Calu3 (cell line): ENCODE measurements at places on chromosomes 6 and 20. TPM values are rescaled to one million over a fixed set of nuclear protein-coding genes. Genes with fewer than 3 reads are reported as not detected.

GPR31 gene
- not detected in 2 replicates for total RNA-seq

DCDC2 gene
- 80.4 and 91.8 TPM in 2 replicates for total RNA-seq

GPLD1 gene
- 2.0 and 3.5 TPM in 2 replicates for total RNA-seq

PTP4A1 gene
- total RNA-seq: 97.3 and 110 TPM in 2 replicates

CD109 gene
- total RNA-seq: 1.9 and 3.6 TPM in 2 replicates

LTB gene
- total RNA-seq: 0.44 and 1.4 TPM in 2 replicates

TNXB gene
- 10.6 and 11.3 TPM in 2 replicates for total RNA-seq

HLA-DPA1 gene
- total RNA-seq: 29.2 and 46.4 TPM in 2 replicates

C20orf144 gene
- 0.45 and 0.76 TPM in 2 replicates for total RNA-seq

C20orf202 gene
- 0.22 TPM in 1 of 2 replicates, not detected in the other for total RNA-seq

DNA sequence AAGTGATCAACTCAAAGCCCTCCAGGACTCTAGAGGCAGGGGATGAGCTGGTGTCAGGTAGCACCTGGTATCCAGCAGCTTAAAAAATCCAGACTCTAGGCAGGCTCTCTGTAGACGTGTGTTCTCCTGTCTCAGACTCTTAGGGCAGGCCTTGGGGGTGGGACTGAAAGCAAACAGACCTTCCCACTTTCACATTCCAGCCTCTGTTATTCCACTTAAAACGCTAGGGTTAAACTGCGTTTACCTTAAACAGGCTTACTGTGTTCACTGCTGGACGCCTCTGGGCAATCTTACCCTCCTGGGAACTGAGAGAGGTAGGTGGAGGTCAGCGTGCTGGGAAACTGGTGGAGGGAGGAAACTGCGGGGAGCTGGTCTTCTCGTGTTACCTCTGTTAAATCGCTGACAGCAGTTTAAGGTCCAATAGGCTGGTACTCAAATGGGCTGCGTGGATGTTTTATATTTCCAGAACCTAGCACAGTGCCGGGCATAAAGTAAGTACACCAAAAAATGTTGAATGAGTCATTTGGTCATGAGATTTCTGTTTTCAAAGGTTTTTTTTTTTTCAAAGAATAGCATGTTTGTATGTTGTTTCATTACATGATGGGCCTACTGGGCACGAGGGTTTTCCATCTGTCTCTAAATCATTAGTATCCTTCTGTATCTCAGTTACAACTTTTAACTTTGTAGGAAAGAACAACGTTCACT lies at the start of gene GCNT2:
Gene GCNT2, plus strand, starts transcription at position 248 of the 705 bp plus-strand sequence. CDS start 7,561 bp downstream, outside the sequence.
- peaks cover 6% of the 10 kb centered on the region for H3K36me3 ChIP-seq
- no peaks in the 10 kb centered on the region for H3K27me3 ChIP-seq
- H3K4me3 ChIP-seq: peak within 1 kb of the TSS; percentile 54
- H3K27ac ChIP-seq: peak within 1 kb of the TSS; percentile 66
- peak; percentile 46 for DNase-seq

- no peak overlapping the region for H3K27ac ChIP-seq
- DNase-seq: no peak
- peaks cover 13% of the 10 kb centered on the region for H3K27me3 ChIP-seq
- H3K36me3 ChIP-seq: no peaks in the 10 kb centered on the region
- no peak overlapping the region for H3K4me3 ChIP-seq
Observed at GRCh38 chr6:40295251-40295950, 291.8 kb downstream of the LRFN2 start.

DNA sequence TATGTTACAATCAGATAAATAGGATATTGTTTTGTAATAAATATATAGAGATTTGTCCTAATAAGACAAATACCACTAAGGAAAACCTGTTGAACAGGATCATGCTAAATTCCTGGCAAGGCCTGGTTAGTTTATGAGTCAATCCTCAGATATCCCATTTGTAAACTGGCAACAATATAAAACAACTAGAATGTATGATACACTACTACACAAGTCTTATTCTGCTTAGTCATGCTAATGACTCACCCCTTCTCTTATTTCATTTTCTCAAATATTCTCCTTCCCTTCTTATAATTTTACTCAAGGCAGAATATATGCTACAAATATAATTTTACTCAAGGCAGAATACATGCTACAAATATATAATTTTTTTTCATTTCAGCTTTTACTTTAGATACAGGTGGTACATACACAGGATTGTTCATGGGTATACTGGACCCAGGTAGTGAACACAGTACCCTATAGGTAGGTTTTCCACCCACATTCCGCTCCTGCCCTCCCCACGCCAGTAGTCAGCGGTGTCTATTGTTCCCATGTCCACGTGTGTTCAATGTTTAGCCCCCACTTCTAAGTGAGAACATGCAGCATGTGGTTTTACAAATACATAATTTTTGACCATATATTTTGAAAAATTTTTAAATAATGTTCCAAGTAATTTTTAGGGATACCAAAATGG lies 6.3 kb downstream of the OSER1 start:
- peak overlapping the region; percentile 94 for H3K27ac ChIP-seq
- peaks cover 77% of the 10 kb centered on the region for H3K36me3 ChIP-seq
- DNase-seq: peak; percentile 57
- peaks cover 83% of the 10 kb centered on the region for H3K4me1 ChIP-seq

GRCh38 chr6:161153725-161154124 lies 120.1 kb downstream of the AGPAT4 start:
- no peak overlapping the region for H3K4me3 ChIP-seq
- peaks cover 14% of the 10 kb centered on the region for H3K36me3 ChIP-seq
- no peaks in the 10 kb centered on the region for H3K27me3 ChIP-seq
- no peak overlapping the region for H3K27ac ChIP-seq
- H3K4me1 ChIP-seq: no peaks in the 10 kb centered on the region

DNA sequence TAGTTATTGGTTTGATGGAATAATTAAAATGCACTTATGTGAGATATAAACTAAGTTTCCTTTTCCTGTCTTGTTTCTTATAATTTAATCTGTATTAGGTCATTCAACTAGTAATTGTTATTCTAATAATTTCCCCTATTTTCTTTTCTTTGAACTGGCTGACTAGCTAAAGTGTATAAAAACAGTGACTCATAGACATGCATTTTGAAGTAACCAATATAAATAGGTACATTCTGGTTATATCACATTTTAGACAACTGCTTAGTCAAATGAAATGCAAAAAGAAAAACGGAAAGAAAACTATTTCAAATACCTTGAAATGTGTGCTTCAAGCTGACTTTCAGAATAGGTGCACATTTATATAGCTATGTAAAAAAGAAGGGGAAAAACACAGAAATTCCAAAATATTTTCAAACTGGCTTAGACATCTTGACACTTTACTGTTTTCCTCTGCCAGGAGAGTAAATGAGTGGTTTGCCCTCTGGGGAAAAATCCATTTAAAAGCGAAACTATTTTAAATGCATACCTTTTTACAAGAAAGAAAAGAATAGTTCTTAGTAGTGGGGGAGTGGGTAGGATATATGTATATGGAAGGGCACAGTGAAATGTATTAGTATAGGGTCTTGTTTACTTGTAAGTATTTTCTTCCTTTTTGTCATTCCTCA lies 28.3 kb downstream of the KCNQ5 start:
- H3K4me3 ChIP-seq: no peak overlapping the region
- peaks cover 4% of the 10 kb centered on the region for H3K36me3 ChIP-seq
- DNase-seq: no peak
- no peak overlapping the region for H3K27ac ChIP-seq

DNA sequence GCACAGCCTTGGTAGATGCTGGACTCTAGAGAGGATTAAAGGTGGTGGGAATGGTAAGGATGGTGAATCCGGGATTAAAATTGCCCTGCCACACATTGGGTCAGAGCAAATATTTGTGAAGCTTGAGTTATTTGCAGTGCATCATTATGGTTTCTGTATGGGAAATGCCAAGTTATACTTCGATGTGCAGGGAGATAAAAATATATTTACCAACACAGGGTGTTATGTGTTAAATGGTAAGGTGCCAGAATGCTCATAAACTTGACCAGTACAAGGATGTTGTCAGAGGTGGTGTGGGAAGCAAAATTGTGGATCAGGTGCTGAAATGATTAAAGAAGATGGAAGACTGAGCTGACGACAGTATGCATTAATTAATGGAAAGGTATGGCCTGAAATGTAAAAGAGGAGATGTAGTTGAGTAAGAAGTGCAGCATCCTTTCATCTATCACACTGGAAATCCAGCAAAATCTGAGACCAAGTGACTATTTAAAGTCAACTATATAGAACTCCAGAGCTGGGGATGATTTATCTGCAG lies 262.3 kb downstream of the ADGB start:
- no peaks in the 10 kb centered on the region for H3K27me3 ChIP-seq
- no peak overlapping the region for H3K27ac ChIP-seq
- H3K36me3 ChIP-seq: no peaks in the 10 kb centered on the region
- no peak overlapping the region for H3K4me3 ChIP-seq

DNA sequence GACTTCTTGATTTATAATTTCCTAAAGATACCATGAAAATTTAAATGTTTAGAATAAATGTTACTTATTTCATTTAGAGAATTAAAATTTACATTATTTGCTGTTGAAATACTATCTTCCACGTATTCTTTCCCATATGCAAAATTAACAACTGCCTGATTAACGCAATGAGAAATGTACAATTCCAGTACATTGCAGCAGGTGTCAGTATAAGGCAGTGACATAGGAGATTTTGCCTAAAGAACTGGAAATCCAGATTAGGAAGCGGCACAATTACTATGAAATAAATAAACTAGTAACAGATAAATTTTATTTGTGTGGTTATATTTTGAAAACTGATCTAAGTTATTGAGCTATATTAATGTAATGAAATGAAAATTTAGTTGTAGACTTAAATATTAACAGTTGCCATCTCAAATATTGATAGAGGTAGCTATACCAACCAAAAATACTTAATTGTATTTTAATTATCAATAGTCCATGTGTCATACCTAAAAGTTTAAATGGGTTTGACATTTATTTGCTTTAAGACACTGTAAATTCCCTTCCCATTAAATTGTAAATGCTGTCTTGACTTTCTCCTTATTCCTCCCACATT lies 300.2 kb downstream of the UTRN start:
- no peak overlapping the region for H3K4me3 ChIP-seq
- DNase-seq: peak; percentile 9
- H3K4me1 ChIP-seq: no peaks in the 10 kb centered on the region
- H3K36me3 ChIP-seq: no peaks in the 10 kb centered on the region
- H3K27ac ChIP-seq: no peak overlapping the region
- H3K27me3 ChIP-seq: no peaks in the 10 kb centered on the region

DNA sequence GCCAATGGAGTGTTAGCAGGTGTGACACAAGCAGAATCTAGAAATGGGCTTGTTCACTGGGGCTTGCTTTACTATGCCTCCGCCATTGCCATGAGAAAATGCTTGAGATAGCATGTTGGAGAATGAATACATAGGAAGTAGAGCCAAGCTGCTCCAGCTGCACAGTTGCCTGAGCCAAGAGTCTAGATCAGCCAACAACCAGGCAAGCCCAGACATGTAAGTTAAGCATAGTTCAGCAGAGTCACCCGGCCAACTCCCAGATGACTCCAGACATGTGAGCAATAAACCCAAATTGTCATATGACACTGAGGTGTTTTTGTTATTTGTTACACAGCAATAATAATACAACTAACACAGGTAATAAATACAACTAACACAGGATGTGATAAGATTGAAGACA lies 167.9 kb downstream of the HAO1 start:
- H3K27me3 ChIP-seq: no peaks in the 10 kb centered on the region
- no peak overlapping the region for H3K4me3 ChIP-seq
- peaks cover 8% of the 10 kb centered on the region for H3K4me1 ChIP-seq
- H3K36me3 ChIP-seq: no peaks in the 10 kb centered on the region

- H3K27me3 ChIP-seq: no peaks in the 10 kb centered on the region
- H3K4me1 ChIP-seq: no peaks in the 10 kb centered on the region
- no peaks in the 10 kb centered on the region for H3K36me3 ChIP-seq
Observed at GRCh38 chr6:94041945-94042709, 622.8 kb upstream of the EPHA7 start.

GRCh38 chr6:1482381-1483166 lies 93.2 kb downstream of the FOXF2 start:
- no peak overlapping the region for H3K27ac ChIP-seq

DNA sequence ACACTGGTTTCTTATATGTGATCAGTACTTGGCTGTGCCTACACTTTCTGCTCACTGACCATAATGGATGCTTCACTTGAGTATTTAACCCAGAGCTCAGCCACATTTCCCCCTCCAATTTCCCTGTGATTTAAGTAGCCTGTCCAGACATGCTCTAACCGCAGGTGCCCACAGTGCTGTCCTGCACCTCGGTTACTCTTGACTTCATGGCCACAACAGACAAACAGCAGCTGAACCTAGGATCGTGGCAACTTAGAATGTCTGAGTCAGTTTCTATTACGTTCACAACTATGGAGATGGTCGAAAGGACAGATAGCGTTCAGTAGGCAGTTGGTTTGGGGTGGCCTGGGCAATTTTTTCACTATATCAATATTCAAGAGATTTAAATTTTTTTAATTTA lies 306.9 kb upstream of the SGK1 start:
- no peak overlapping the region for H3K27ac ChIP-seq
- no peaks in the 10 kb centered on the region for H3K36me3 ChIP-seq
- no peak for DNase-seq
- peaks cover 11% of the 10 kb centered on the region for H3K4me1 ChIP-seq
- no peak overlapping the region for H3K4me3 ChIP-seq

GRCh38 chr20:62117658-62118057 lies 4.6 kb upstream of the LSM14B start:
- peaks cover 55% of the 10 kb centered on the region for H3K27me3 ChIP-seq
- DNase-seq: no peak
- H3K4me3 ChIP-seq: no peak overlapping the region
- no peak overlapping the region for H3K27ac ChIP-seq

GRCh38 chr6:50047026-50047425 lies 2.7 kb downstream of the DEFB112 start:
- H3K36me3 ChIP-seq: no peaks in the 10 kb centered on the region
- H3K4me3 ChIP-seq: no peak overlapping the region
- H3K4me1 ChIP-seq: no peaks in the 10 kb centered on the region
- H3K27me3 ChIP-seq: no peaks in the 10 kb centered on the region

- H3K4me1 ChIP-seq: no peaks in the 10 kb centered on the region
- H3K27me3 ChIP-seq: no peaks in the 10 kb centered on the region
- H3K27ac ChIP-seq: no peak overlapping the region
- no peak overlapping the region for H3K4me3 ChIP-seq
- DNase-seq: no peak
Observed at GRCh38 chr20:41353530-41353929, 12.9 kb downstream of the LPIN3 start.

- no peak for DNase-seq
- no peak overlapping the region for H3K4me3 ChIP-seq
- H3K27me3 ChIP-seq: no peaks in the 10 kb centered on the region
- H3K27ac ChIP-seq: no peak overlapping the region
- H3K4me1 ChIP-seq: no peaks in the 10 kb centered on the region
- no peaks in the 10 kb centered on the region for H3K36me3 ChIP-seq
Observed at GRCh38 chr6:123668063-123668462, 31.3 kb upstream of the TRDN start.
